ENCODE measurements at places on chromosomes 3 and 15.

DNA sequence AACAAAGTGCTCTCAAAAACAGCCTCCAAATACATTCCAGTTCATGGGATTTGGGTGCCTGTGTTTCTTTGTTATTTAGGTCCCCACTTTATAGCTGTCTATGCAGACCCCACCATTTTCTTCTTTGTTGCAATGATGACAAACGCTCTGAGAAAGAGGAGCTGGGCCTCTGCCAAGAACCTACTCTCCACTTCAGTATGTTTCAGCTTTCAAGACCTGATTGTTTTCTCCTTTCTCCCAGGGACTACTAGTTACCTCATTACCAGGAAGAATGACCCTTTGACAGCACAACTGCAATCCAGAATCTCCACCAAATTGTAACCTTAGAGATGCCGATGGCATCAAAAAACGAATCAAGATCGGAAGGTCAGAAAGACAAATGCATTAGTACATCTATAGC is 236.8 kb downstream of the MEIS2 start:
- DNase-seq = no peak

- DNase-seq = no peak
Measured at GRCh38 chr3:117743993-117744392, 1034.4 kb downstream of the TUSC7 start.

DNA sequence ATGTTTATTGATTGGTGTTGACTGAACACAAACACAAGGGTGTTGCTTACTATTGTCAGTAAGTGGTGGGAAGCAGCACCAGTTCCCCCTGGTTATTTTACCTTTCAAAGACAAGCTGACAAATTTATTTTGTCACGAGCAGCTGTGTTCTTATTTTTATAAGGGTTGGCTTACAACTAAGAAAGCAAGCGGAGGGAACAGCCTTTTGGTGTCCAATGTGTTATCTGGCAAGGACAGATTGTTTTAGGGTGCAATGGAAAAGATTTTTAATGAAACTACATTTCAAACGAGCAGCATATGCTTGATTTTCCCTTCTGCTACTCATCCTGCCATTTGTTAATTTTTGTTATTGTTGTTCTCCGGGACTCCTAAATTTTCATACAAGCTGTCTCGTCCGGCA is 920.6 kb upstream of the CFAP20DC start:
- no peak for DNase-seq

DNA sequence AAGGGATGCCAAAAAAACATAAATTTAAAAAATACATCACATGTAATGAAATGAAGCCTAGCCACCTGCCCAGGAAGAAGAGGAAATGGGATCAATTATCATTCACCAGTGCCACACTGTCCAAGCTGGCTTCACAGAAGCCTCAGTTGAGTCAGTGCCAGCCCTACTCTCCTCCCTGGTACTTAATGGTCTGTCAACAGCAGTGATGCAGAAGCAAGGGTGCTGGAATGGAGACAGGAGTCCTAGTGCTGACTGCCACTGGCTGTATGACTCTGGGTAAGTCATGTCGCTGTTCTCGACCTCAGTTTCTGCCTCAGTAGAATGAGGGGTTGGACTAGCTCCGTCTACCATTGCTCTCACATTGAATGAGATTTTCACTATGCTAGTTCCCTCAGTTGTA is 78.5 kb upstream of the LARS2 start:
- DNase-seq = no peak

- no peak for DNase-seq
Measured at GRCh38 chr3:188901126-188901525, 270.6 kb upstream of the TPRG1 start.

DNA sequence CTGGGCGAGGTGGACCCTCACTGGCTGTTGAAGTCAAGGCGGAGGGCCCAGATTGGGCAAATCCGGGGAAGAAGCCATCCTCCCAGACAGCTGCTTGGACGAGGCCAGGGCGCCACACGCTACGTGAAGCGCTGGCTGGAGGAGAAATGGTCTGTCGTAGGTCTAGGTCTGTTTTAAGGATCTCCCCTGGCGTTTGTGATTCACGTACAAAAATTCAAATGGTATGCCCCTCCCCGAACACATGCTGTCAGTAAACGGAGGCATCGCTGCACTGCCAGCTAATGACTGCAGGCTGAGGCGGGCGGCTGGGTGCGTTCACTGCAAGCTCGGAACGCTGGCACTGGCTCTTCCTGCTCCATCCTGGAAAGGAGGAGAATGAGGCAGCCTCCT is 69.9 kb downstream of the EPHB3 start:
- DNase-seq = no peak

DNA sequence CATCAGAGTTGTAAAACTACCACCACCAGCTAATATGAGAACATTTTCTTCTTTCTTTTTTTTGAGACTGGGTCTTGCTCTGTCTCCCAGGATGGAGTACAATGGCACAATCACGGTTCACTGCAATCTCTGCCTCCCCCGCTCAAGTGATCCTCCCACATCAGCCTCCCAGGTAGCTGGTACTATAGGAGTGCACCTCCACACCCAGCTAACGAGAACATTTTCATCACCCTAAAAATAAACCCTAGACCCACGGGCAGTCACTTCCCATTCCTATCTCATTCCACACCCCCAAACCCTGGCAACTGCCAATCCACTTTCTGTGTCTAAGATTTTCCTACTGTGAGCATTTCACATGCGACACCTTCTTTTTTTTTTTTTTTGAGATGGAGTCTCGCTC is 130.9 kb downstream of the ATP10A start:
- no peak for DNase-seq

DNA sequence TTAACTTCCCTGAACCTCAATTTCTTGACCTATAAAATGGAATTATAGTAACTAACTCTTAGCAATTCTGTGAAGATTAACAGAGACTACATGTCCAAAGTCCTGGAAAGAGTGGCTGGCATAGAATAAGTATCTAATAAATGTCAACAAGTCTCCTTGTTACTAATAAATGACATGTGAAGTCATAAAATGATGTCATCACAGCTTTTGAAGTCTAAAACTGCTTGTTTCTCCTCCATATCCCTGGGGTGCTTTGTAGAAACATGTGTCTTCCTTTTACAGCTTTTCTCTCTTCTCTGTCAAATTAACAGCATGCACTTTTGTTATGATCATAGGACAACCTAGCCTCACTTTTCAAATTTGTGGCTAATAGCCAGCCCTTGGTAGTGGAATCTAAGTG is 510.2 kb downstream of the NTRK3 start:
- no peak for DNase-seq

DNA sequence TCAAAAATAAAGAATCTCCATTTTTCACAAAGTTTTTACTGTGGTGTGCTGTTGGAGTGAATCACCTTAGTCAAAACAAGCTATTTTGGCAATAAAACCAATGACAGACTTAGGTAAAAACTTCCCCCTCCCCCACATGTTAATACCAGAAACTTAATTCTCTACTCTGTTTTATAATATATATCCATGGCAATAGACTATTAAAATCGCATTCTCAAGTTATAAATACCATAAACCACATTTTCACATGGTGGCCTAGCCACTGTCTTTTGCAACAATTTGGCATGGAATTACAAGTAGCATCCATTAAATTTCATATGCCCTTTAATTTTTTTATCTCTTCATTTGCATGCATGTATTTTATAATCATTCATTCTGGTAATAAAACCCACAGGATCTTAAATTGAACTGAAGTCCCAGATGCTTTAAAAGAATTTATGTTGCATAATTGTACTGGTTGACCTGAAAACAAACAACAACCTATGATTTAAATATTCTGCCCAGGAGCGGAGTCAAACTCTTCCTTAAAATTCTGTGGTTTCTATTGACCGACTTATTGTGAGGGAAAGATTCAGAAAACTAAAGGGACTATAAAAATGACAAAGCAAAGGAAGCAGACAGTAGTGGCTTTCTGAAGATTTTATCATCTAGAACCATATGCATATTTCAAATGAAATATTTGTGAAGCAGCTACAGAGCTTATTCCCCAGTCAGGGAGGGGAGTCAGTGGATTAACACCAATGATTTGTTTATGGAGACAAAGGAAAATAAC is 229.0 kb upstream of the TBL1XR1 start:
- DNase-seq = peak; percentile 72

DNA sequence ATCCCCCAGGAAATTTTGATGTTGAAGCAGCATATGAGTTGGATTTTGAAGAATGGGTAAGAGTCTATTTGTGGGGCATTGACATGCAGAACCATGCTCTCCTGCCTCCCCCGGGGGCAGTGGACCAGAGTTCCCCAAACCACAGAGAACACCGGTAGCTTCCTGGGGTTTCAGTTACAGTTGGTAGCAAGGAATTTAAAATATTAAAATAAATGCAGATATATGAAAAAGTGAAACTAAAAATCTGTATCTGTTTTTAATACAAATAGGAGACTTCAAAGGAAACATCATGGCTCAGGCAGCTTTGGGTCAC is 37.4 kb downstream of the SLC9A9 start:
- no peak for DNase-seq

GRCh38 chr3:4218456-4219226 is 84.5 kb upstream of the SETMAR start:
- no peak for DNase-seq

GRCh38 chr3:177464392-177465256 is 267.3 kb upstream of the TBL1XR1 start:
- no peak for DNase-seq

GRCh38 chr15:34838282-34838681 is 42.9 kb upstream of the ACTC1 start:
- DNase-seq = no peak

- no peak for DNase-seq
Measured at GRCh38 chr3:47849186-47849698, 46.3 kb downstream of the DHX30 start.

GRCh38 chr3:153277029-153277428 is 115.0 kb downstream of the RAP2B start:
- peak; percentile 48 for DNase-seq

DNA sequence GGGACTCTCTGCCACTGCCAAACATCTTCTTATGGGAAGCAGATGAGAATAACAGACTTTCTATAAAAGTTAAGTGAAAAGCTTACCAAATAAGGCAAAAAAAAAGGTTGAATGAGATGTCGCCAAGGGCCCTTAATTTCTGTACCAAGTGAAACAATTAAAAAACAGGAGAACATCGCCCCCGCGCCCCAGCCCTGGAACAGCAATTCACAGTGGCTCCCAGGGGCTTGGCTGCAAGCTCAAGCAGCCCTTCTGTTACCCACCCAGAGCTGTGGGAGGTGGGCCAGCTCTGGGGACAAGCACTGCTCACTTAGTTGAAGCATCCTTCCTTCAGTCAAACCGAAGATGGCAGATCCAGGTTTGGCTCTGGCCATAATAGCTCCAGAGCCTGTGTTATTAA is 208.0 kb downstream of the ERC2 start:
- DNase-seq = no peak

DNA sequence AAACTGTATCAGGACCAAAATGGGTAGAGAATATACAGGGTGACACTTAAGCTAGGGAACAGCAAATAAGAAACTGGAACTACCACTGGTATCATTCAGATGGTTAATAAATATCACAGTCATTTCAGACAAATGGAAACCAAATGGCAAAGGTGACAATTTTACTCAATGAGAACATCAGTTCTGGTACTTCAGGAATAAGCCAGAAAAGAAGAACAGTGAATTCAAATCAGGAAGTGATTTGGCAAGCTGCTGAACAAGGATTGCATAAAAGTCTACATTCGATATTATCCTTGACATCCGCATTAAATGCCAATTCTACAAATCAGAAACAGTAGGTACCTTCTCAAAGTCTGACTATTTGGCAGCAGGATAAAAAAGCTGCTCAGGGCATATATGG is 23.5 kb upstream of the STIMATE start:
- DNase-seq = no peak

DNA sequence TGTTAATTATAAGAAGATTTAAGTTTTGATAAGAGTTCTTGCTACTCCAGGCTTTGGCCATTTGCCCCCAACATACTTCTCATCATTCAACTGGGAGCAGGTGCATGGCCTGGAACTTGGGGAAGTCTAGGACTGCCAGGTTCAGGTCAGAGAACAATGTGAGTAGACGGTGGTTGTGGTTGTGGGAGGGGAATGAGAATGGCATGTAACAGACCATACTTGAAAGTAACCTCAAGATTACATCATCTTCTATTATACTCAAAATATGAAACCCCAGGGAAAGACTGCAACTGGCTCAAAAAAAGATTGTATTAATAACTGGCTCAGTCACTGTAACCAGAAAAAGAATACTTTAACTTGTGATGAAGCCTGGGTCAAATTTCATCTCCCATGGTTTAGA is 364.9 kb upstream of the DPPA4 start:
- no peak for DNase-seq

DNA sequence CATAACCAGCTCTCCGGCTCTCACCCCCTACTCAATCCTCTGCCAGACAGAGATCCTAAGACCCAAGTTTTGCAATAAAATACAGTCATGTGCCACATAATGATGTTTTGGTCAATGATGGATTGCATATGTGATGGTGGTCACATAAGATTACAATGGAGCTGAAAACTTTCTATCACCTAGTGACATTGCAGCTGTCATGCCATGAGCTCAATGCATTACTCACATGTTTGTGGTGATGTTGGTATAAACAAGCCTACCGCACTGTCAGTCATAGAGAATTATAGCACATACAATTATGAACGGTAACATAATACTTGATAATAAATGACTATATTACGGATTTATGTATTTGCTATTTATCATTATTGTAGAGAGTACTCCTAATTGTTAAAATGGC is 26.9 kb upstream of the SAMMSON start:
- no peak for DNase-seq

GRCh38 chr15:63366451-63366850 is 15.2 kb downstream of the CA12 start:
- peak; percentile 84 for DNase-seq

GRCh38 chr3:150623945-150624344 is 20.8 kb downstream of the SELENOT start:
- no peak for DNase-seq

GRCh38 chr15:78208887-78209645 is 25.3 kb downstream of the ACSBG1 start:
- no peak for DNase-seq

DNA sequence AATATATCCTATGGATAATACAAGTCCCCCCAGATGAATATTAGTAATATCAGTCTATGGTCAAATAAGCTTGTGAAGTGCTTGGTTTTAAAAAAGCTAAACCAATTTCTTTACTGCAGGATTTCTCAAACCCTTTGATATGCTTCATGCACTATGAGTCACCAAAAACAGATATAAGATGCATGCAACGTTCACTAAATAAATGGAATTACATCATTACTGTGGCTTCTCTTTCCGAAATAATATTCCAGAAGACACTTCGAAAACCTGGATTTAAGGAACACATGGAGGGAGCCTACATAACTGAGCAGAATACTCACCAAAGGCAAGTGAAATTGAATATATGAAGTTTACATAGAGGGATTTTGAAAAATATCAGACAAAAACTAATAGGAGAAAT is 126.3 kb upstream of the ABI3BP start:
- DNase-seq = peak; percentile 72

GRCh38 chr3:38500688-38501417 is 4.7 kb downstream of the EXOG start:
- no peak for DNase-seq

- no peak for DNase-seq
Measured at GRCh38 chr3:4736284-4736861, 242.9 kb upstream of the BHLHE40 start.

GRCh38 chr3:157079676-157080369 is 80.1 kb downstream of the CCNL1 start:
- DNase-seq = no peak

GRCh38 chr3:186097317-186097662 is 11.6 kb downstream of the ETV5 start:
- no peak for DNase-seq
